RKO (cell line): ENCODE measurements at places on chromosomes 2 and 18.

DNA sequence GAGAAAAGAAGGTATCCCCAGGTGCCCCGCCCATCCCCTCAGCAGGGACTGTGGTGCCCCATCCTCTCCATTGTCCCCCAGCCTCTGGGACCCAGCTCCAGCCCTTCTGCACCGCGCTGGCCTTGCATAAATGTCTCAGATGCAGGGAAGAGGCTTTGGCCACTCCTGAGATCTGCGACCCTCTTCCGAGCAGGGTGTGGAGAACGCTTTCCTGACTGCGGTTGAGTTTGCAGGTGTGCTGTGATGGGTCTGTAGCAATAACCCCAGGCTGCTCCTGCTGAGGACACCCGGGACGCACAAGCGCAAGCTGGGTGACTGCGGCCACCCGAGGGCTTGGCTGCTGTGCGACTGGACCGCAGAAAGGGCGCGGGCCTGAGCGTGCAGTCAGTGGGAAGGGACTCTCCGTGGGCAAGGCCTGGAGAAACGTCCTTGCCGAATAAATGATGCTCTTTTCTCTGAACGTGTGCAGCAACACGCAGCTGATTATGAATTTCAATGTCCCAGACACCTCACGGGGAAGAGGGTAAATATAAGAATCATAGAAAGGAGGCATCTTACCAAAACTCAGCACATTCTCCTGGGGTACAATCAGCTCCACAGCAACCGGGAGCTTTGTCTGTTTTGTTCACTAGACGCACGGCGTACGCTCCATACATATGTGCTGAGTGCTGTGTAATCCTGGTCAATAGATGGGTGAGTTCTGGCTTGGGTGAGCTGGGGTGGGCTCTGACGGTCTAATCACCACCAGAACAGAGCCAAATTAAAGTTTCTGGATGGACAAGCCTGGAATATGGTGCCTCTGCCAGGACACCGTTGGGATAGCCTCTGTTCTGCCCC lies 67.5 kb upstream of the ZNF516 start:
- no peak for DNase-seq

DNA sequence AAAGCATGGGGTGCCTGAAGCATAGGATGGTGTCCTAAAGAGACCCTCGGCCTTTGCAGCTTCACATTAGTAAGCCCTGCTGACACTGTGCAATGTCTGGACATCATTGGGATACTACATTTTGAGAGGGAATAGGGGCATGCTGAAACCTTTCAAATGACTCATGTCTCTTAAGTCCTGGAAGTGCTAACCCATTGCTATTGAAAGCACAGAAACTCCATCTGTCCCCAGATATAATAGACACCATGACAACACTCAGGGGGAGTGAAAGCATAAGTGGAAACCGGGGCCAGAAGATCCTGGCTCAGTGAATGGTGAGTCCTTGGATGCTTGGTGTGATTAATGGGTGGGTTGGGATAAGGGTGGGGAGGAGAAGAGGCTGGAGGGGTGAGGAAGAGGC lies 595.5 kb upstream of the ID2 start:
- no peak for DNase-seq

DNA sequence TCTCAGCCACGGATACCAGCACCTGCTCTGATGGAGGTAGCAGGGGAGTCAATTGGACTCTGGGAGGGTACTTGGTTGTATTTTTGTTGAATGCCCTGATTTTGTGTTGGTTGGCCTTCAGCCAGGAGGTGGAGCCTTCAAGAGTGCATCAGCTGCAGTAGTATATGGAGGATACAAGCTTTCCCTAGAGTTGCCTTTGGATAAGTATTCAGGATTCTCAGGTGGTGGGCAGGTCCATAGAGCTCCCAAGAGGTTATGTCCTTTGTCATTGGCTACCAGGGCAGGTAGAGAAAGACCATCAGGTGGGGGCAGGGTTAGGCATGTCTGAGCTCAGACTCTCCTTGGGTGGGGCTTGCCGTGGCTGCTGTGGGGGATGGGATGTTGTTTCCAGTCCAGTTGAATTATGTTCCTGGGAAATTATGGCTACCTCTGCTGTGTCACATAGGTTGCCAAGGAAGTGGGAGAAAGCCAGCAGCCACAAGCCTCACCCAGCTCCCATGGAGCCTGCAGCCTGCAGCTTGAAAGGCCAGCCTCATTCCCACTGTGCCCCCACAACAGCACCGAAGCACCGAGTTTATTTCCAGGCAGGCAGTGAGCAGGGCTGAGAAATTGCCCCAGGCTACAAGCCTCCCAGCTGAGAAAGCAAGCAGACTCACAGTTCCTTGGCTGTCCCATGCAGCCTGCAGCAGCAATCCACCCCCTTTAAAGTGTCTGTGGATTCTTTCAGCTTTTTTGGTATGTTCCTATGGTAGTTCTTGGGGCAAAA lies 38.6 kb upstream of the CHST9 start:
- DNase-seq, result no peak

GRCh38 chr2:63764630-63765029 lies 77.1 kb upstream of the UGP2 start:
- no peak for DNase-seq

DNA sequence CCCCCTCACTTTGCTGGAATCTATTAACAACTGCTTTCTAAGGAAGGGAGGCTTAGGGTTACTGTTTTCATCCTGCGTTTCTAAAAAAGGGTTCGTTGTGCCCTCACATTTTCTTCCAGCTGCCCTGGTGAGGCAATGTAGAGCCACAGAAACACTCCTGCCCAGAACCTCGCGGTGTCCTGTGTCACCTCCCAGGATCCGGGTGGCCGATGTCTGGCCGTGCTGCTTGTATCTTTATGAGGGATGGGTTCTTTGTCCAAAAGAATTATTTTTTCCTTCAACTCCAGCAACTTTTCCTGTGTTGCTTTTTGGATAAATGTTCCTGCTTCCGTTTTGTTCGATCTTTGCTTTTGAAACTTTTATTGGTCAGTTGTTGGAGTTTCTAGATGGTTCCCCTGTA lies 291.8 kb upstream of the HS6ST1 start:
- DNase-seq, result no peak

DNA sequence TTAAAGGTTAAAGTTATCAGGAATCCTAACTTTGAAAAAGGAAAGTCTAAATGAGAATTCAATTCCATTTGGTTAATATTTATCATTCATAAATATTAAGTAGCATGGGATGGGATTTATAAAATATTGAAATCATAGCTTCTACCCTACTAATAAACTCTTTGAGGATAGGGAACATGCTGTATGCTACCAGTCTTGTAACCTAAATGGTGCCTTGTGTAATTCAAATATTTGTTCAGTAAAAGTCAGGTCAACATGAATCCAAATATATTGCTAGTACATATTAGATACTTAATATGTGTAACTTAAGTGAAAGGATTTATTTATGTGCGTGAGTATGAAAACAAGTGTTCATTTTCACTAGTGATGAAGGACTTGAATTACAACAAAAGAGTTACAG lies 94.1 kb downstream of the CAMKMT start:
- DNase-seq, result no peak

- DNase-seq, result no peak
Measured at GRCh38 chr18:76461692-76462325, 33.2 kb downstream of the ZNF516 start.

DNA sequence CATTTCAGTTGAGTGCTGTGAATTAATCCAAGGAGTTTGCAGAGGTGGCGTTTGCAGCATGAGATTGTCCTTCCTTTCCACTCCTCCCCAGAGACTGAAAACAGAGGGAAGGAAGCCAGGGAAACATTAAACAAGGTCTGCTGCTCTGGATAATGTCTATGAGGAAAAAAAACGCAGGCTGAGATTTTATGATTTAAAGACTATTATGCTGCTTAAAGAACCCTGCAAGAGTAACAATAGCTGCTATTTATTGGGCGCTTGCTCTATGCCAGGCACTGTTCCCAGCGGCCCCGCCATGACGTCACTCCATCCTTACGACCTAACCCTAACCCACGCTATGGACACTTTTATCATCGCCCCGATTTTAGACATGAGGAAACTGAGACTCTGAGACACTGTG lies 222.4 kb downstream of the BCL2 start:
- no peak for DNase-seq

- no peak for DNase-seq
Measured at GRCh38 chr2:85541753-85542457, 2.9 kb downstream of the MAT2A start.

DNA sequence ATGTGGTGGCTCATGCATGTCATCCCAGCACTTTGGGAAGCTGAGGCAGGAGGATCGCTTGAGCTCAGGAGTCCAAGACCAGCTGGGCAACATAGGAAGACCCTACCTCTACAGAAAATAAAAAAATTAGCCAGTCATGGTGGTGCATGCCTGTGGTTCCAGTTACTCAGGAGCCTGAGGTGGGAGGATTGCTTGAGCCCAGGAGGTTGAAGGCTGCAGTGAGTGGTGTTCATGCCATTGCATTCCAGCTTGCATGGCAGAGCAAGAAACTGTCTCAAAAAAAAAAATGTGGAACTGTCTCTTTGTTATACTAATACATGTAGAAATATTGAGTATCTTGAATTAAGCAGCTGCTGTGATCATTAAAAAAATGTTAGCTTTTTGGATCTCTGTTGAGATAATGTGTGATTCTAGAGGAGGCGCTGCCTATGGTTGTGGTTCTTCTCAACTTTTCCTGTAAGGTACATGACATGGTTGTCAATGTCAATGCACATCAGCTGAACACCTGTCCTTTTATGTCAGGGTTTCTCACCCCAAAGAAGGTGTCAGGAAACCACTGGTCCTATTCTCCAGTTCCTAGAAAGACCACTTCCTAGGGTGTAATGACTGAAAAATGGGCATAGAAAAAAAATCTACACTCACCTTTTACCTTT lies 34.7 kb upstream of the IL1RL1 start:
- DNase-seq, result no peak

DNA sequence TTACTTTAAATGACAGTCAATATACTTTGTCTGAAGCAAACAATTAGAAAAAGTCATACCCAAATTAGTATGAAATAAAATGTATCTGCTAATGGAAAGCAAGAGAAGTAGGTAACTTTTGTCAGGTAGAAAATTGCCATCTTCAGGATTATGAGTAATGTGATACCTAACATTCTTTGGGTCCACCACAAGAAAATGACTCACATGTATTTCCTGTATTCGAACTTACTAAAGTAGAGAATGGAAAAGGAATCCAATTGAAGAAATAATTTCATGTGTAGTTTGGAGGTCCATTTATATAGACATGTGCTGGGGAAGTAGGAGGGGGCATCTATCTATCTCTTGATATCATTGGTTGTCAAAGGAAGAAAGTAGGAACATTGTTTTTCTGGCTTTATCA lies 636.2 kb upstream of the CHAC2 start:
- peak; percentile 6 for DNase-seq

DNA sequence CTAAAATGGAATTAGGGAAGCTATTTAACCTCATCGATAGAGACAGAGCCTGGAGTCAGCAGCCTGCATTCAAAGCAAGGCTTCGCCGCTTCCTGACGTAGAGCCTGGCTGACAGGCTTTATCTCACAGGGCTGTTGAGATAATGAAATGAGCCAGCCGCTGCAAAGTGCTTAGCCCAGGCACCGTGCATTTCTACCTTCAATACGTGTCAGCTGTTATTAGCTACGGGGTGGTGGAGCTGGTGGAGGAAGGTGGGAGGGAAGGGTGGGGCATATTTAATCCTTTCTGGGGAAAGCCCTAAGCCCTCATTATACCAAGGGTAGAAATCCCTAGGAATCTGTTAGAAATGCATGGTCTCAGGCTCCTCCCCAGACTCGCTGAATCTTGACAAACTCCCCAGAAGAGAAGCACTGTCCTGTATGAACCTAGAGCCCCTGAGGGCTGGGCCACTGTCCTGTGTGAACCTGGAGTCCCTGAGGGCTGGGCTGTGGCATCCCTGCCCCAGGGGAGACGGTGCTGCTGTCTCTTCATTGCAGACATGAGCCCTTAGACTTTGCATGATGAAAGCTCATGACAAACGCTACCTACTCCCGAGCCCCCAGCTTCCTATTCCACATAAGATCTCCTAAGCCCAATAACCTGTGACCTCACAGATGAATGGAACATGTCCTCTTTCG lies 72.4 kb downstream of the ALPK2 start:
- DNase-seq, result no peak

- no peak for DNase-seq
Measured at GRCh38 chr18:49050452-49050851, 99.7 kb upstream of the SMAD7 start.

DNA sequence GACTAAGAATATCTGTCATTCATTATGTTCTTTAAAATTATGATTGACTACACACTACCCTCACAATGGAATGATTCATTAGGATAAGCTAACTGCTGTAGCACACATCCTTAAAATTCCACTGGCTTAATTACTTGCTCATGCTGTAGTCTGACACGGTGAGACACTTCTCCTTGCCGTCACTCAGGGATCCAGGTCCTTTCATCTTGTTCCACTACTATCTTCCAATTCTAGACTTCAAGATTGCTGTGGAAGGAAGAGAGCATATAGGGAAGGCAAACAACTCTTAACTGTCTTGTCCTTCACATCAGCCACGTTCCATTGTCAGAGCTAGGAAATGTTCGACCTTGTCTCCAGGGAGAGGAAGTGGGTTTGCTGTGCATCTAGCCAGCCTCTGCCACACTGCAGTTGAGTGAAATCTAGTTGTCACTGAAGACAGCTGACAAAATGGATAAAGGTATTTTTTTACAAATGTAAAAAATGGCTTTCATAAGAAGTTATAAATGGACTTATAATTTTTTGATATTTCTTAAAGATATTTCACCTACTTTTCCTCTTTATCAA lies 30.1 kb downstream of the GREB1L start:
- no peak for DNase-seq

DNA sequence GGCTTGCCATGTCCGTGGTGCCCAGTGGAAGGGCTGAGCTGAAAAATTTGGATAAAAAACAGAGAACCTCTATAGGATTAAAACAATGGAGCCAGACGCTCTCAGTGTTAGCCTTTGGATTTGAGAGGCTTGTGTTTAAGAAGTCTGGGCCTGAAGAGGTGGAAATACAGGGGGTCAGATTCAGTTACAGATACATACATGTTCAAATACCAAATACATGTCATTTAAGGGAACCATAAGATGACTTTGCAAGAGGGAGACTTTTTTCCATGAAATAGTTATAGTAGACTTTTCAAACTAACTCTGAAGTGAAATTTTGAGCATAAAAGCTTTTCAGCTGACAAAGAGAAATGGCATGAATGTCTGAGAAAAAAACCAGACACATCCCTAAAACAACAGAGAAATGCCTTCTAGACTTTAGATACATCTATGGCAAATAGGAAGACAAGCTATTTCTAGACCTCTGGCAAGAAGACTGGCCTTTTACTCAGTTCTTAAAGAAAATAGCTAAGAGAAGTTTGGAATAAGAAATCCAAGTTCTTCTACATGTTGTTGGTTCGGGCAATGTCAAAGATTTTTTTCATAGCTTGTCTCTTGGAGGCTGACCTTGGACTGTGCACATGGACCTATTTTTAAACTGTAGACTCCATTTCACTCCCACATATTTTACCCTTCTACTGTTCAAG lies 112.9 kb downstream of the LTBP1 start:
- DNase-seq, result no peak

- DNase-seq, result no peak
Measured at GRCh38 chr2:152432765-152433164, 97.8 kb downstream of the FMNL2 start.

DNA sequence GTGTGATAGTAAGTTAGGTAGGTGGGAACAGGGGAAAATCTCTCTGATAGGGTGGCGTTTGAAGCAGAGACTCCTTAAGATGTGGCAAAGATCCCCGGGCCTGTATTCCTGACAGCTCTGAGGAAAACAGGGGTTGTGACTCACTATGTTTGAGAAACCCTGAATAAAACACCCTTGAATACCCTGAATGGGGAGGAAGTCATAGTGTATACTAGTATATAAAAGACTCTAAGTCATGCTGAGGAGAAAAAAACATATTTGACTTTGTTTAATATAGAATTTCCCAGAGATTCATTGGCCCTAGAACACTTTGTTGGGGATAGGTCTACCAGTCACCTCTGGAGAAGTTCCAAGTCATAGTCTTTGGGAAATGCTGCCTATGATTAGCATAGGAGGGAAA lies 590.9 kb downstream of the IRS1 start:
- no peak for DNase-seq
